ENCODE measurements at places on chromosomes 4 and X.

DNA sequence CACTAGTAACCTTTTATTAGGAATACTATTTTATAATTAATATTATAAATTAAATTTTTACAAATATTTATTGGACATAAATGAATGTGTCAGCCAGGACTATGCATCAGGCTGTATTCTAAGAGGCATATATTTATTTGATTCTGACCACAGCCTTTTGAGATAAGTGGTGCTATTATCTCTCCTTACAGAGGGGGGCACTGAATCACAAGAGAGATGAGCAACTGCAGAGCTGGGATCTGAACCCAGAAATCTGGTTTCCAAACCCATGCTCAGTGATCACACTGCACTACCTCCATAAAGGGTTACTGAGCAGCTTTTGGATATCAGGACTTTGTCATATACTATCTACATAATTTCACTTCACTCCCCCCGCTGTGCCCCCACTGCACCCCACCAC is 322.0 kb downstream of the TMA16 start:
- DNase-seq = no peak

GRCh38 chr4:72505314-72505744 is 63.7 kb downstream of the ADAMTS3 start:
- peak; percentile 79 for DNase-seq

DNA sequence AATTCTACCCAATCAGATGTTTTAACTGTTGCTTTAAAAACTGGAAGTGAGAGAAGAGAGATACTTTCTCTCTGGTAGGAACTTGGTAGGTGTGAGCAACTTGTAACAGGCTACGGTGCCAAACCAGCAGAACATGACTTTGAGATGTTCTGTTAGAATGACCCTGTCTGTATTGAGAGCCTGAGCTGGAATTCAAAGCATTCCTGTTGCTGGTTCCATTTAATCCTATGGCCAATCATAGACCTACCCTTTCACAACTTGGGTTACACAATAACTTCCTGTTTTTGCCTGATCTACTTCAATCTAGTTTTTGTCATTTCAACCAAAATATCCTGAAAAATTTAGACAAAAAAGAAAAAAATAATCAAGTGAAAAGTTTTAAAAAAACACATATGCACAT is 1.7 kb upstream of the PRRG1 start:
- DNase-seq = peak; percentile 80

DNA sequence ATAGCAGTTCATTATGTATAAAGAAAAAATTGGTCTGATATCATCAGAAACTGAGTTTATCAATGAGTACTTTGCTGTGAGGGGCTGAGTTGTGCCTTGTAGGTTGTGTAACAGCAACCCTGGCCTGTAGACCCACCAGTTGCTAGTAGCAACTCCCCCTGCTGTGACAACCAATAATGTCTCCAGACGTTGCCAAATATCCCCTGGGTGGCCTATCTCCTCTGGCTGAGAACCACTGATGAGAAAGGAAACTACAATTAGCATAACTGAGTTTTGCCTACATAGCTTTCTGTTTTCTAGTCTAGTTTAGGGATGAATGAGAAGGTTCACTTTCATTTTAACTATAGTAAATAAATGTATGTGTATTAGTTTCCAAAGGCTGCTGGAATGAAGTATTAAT is 234.1 kb downstream of the CPE start:
- no peak for DNase-seq

GRCh38 chr4:182231496-182231895 is 11.7 kb upstream of the TENM3 start:
- DNase-seq = no peak

GRCh38 chrX:100830143-100830542 is 10.0 kb downstream of the CSTF2 start:
- DNase-seq = no peak

- peak; percentile 45 for DNase-seq
Measured at GRCh38 chrX:3549411-3549911, 164.0 kb downstream of the PRKX start.

GRCh38 chrX:78532363-78532762 is 126.8 kb downstream of the RTL3 start:
- no peak for DNase-seq

DNA sequence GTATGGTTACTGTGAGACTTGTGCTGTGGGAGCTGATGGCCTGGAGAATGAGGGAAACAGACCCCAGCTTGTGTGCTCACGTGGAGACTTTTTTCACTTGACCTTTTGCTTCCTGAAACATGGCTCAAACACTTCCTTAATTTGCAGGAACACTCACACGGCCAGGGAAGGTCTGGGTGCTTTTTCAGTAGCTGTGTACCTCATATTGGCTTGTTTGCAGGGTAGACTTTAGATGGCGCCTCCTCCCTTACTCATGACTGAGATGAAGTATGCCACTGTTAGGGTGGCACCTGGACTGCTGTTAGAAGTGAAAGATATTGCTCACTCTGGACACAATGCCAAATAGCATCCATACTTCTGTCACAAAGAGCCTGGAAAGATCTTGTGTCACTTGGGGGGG is 75.7 kb upstream of the WDR1 start:
- no peak for DNase-seq

DNA sequence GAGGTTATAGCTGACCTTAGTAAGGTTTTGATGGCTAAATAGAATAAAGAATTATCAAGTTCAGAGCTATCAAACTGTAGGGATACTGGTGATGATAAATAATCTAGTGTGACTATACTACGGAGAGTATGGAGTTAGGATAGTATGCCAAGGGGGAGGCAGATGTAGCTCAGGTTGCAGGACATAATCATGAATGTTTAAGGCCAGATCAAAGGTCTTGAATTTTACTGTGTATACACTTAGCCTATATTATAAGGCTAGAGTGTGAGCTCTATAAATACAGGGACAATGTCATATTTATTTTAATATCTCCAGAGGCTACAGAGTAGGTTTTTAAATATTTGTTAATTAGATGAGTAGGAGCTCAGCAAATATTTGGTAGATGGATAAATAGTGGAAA is 131.1 kb upstream of the STIM2 start:
- DNase-seq = no peak

- no peak for DNase-seq
Measured at GRCh38 chrX:15672881-15673280, 8.3 kb upstream of the CLTRN start.

DNA sequence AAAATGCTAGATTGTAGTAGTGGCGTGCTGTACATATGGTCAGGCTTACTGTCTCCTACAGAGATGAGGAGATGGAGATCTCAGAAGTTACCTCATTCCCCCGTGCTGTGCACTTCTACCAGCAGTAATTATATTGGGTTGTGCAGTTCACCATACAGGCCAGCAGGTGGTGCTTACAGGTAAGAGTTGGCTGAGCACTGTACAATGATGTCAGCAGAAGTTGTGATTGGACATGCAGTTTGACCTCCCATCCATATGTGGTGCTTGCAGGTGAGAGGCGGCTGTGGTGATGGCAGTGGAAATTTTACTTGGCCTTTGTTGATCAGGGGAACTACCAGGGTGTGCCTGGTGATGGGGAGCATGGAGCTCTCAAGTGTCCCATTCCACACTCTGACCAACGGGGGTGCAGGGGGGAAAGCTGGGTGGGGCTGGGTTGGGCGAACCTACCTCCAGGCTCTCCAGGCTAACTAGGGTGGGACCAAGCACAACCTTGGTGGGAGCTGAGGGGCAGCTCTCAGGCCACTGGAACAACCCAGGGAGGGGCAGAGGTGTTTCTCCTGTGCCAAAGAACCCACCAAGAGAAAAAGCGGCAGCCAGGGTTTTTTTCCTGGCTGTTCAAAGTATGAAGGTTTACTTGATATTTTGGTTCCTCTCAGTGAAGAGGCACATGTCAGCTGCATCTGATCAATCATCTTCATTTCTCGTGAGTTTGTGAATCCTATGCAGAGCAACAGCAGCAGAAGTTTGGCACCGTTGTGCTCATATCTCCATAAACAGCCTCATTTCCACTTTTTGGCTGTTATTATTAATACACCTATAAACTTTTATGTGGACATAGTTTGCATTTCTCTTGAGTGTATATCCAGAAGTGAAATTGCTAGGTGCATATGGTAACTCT is 73.8 kb upstream of the FREM3 start:
- DNase-seq = peak; percentile 67

DNA sequence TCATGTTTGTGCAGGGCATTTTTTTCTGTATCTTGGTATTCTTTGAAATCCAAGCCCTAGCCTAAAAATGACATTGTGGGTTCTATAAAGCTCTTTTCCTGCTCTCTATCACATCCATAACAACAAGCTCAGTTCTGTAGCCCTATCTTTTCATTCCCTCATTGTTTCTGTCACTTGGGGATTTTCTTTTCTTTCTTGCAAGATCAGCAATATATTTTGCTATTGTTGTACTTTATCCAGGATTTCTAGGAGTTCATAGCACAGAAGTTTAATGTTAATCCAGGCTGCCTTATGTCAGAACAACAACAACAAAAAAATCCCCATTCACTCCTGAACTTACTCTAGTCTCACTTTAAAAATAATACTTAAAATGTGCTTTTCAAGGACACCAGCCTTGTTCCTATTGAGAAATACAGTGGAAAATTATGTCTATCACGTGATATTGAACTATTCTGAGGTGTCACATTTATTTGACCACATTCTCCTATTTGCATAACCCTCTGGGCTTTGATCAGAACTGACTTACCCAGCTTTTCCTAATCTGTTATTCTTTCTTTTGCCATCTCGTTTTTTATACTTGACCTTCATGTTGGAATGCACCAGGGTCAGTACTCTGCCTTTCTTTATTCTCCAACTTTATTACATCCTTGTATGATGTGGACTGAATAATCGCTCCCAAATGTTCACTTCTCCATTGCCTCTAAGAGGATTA is 112.8 kb downstream of the MAGEB5 start:
- DNase-seq = no peak

DNA sequence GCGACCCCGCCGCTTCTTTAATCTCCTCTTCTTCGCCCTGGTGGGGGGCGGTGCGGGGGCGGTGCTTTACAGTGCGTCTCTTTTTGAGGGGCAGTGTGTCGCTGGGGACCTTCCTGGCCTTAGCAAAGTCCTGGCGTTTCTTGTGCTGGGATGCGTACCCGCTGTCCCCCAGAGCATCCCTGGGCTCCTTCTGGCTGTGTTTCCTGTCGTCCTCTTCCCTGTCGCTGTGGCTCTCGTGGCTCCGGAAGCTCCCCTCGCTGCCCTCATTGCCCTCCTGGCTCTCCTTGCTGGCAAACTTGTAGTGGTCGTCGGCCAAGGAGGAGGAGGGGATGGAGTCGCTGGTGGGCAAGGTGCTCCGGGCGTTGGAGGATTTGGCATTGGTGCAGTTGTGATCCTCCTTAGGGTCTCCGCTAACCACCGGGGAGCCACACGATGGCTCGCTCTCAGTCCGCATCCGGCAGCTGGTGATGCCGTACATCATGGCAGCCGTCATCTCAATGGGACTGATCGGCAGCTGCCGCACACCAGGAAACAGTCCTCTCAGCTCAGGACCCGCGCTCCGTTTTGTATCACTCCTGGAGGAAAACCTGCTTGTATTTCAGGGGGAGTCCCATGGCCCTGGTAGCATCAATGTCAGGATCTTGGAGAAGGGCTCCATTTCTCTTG is 30.4 kb upstream of the TMSB15A start:
- no peak for DNase-seq

GRCh38 chrX:136047016-136047642 is 61.9 kb downstream of the SLC9A6 start:
- DNase-seq = no peak

- DNase-seq = no peak
Measured at GRCh38 chr4:4647041-4647440, 105.2 kb upstream of the STX18 start.

- DNase-seq = no peak
Measured at GRCh38 chrX:116276261-116276660, 105.7 kb downstream of the AGTR2 start.

- DNase-seq = peak; percentile 42
Measured at GRCh38 chr4:14787894-14788293, 214.4 kb upstream of the CPEB2 start.

Measured in fibroblast of pulmonary artery (primary cell).